ENCODE measurements at places on chromosomes 13 and 19.

GRCh38 chr13:24147570-24147963, 13.0 kb upstream of the SPATA13 start:
- no peak for DNase-seq
- no peaks in the 10 kb centered on the region for H3K36me3 ChIP-seq
- H3K27me3 ChIP-seq = no peaks in the 10 kb centered on the region
- H3K27ac ChIP-seq = peak overlapping the region; percentile 82

DNA sequence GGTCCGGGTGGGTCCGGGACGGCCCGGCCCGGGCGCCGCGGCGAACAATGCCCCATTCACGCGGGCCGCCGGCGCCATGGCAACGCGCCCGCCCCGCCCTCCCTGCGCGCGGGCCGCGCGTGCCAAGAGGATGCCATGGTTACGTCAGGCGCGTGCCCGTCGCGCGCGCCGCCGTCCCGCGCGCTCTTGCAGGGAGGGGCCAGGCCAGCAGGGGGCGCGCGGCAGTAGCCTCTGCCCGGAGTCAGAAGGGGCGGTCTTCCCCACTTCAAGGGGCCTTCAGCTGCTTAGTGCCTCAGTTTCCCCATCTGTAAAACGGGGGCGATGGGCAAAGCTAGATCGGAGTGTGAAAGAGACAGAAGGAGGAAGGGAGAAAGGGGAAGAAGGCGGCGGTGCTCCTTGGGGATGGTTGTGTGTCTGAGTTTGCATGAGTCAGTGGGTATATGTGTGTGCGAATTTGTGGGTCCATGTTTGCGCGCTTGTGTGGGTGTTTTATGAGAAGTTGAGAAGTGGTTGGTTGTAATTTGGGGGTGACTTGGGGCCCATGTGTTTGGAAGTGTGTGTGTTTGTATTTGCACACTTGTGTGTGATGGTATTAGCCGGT, 11.6 kb upstream of the NFIX start:
- peak overlapping the region; percentile 29 for H3K4me3 ChIP-seq
- H3K4me1 ChIP-seq = peaks cover 29% of the 10 kb centered on the region
- H3K36me3 ChIP-seq = no peaks in the 10 kb centered on the region
- no peaks in the 10 kb centered on the region for H3K27me3 ChIP-seq
- peak overlapping the region; percentile 71 for H3K27ac ChIP-seq

GRCh38 chr13:48560657-48561337, 27.9 kb upstream of the RCBTB2 start:
- DNase-seq = no peak
- no peaks in the 10 kb centered on the region for H3K4me1 ChIP-seq
- no peaks in the 10 kb centered on the region for H3K36me3 ChIP-seq
- H3K27me3 ChIP-seq = no peaks in the 10 kb centered on the region
- H3K27ac ChIP-seq = no peak overlapping the region

DNA sequence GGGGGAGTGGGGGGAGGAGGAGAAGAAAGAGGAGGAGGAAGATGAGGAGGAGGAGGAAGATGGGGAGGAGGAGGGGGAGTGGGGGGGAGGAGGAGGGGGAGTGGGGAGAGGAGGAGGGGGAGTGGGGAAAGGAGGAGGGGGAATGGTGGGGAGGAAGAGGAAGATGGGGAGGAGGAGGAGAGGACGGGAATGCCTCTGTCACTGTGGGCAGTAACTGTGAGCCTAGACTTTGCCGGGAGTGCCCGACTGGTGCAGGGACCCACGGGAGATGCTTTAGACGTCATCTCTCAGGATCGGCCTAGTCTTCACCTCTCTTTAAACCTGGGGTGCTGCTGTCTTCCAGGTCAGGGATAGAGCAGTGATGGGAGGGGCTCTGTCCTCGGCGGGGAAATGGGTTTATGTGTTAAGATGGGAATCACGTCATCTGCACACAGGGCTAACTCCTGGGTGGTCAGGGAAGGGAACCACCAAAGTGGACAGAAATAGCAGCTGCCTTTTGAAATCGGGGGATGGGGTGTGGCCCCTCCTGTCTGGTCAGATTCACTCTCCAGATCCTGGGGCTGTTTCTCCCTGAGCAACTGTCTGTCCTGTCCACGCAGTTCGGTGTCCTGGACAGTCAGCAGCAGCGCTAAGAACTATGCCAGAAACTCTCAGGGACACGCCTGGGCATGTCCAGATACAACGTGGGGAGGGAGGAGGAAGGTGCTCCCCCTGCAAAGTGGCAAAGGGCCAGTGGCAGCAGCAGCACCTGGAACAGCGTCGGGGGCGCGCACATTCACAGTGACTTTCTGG, 26.9 kb downstream of the GAS6 start:
- peaks cover 46% of the 10 kb centered on the region for H3K4me1 ChIP-seq
- no peak overlapping the region for H3K4me3 ChIP-seq
- peak overlapping the region; percentile 85 for H3K27ac ChIP-seq
- peaks cover 30% of the 10 kb centered on the region for H3K36me3 ChIP-seq
- H3K27me3 ChIP-seq = no peaks in the 10 kb centered on the region

DNA sequence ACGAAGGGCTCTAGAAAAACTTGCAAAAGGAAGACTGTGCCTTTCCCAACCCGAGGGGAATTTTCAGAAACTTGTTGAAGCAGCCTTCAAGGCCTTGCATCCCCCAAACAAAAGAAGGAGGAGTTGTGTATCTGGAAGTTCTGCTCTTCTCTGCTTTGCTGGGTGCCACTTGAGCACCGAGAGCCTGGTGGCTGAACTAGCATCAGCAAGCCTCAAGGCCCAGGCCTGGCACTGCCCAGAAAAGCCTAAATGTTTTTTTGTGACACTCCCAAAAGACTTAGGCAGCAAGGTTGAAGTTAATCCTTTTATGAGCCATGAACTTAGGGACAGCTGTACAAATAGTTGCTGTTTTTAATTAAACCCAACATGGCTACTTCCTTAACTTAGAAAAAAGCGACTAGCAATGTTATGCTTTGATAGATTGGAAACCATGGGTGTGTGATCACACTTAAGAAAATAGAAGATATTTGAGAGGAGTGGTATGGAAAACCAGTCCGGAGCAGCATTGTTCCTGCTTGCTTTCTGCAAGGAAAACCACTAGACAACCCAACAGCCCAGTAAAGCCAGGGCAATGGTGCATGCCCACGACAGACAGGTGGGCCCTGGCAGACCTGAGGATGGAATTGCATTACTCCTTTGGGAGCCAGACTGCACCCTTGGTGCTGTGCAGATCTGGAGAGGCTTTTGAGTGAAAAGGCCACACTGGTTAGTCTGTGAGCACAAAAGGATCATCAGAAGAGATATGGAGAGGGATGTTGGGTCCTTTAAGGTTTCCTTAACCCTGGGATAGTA, 788 bp upstream of the DLEU7 start:
- peaks cover 8% of the 10 kb centered on the region for H3K4me1 ChIP-seq
- no peak for DNase-seq
- no peak overlapping the region for H3K27ac ChIP-seq
- no peaks in the 10 kb centered on the region for H3K36me3 ChIP-seq

DNA sequence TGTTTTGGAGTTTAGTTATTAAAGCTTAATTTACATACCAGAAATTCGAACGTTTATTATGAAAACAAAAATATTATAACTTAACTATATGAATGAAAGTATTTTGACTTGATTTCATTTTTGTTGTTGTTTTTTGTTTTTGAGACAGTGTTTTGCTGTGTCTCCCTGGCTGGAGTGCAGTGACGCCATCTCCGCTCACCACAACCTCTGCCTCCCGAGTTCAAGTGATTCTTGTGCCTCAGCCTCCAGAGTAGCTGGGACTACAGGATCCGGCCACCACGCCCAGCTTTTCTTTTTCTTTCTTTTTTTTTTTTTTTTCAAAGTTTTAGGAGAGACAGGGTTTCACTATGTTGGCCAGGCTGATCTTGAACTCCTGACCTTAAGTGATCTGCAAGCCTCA, 392.6 kb downstream of the PCDH17 start:
- H3K4me1 ChIP-seq = no peaks in the 10 kb centered on the region
- H3K27ac ChIP-seq = no peak overlapping the region
- DNase-seq = no peak
- no peaks in the 10 kb centered on the region for H3K36me3 ChIP-seq

DNA sequence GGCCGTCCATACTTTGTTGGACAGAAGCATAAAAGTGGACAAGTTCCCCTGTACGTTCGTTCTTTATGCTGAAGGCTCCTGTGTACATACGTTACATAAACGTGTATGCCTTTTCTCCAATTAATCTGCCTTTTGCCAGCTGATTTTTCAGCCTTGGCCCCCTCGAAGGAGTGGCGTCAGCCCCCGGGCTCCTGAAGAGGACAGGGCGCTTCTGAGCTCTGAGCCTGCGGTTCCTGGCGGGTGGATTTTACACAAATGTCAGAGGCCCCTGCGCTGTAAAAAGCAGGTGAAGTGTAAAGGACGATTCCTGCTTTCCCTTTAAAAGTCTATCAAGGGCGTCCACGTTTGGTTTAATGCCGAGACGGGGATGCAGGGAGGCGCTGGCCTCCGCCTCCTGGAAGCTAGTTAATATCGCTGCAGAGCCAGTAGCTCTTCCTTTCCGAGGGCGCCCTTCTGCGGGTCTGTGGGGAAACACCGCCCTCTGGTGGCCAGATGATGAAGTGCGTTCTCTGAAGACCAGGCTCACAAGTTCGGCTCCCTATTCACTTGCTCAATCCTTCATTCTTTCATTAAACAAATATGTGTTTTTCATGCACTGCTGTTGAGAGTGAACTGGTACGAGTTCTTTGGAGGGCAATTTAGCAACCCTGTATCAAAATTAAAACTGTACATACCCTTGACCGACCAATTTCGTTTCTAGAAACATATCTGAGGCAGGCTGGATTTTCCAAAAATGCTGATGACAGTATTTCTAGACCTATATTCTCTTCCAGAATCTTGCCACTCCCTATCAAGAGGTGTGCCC, 62.0 kb downstream of the GPR12 start:
- H3K36me3 ChIP-seq = no peaks in the 10 kb centered on the region
- DNase-seq = peak; percentile 89

DNA sequence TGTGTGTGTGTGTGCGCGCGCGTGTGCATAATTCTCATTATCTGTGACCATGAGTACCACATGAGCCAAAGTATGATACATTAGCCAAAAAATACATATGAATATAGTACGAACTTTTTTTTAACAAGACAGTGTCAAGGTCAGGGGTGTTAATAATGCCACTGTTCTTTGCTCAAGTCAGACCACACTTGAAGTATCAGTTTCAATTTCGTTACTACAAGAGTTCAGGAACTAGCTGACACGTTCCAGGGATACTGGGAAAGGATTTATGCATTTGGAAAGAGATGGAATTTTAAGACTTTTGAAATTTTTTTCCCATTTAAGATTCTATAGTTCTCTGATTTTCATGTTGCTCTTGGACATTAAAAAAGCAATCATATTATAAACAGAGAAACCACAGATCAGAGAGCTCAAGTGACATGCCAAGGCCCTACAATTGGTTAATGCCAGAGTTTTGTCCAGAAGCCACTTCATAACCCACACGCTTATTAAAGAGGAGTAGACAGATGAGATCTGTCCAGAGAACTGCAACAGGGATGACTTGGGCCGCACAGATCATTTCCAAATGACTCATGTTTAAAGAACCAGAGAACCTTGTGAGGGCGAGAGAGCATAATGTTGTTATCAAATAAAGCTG, 718.8 kb upstream of the SGCG start:
- H3K27me3 ChIP-seq = no peaks in the 10 kb centered on the region
- no peak overlapping the region for H3K4me3 ChIP-seq
- no peaks in the 10 kb centered on the region for H3K4me1 ChIP-seq
- no peak overlapping the region for H3K27ac ChIP-seq
- no peaks in the 10 kb centered on the region for H3K36me3 ChIP-seq

DNA sequence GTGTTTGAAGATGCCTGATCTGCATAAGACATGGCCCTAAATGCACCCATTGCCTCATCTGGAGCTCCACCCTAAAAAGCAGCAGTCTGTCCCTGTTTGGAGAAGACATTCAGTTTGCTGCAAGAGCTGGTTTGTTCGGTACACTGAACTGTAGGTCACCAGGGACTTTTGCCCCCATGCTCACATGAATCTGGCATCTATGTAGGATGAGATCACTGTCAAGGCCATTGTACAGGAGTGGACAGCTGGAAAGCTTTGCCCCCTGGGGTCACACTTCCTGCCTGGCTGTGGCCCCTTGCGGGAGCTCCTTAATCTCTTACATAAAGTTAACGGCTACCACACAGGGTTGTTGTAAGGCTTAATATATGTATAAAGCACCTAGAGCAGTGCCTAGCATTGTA, 73.0 kb downstream of the IPO5 start:
- H3K27me3 ChIP-seq = no peaks in the 10 kb centered on the region
- H3K36me3 ChIP-seq = peaks cover 31% of the 10 kb centered on the region
- no peak for DNase-seq
- no peaks in the 10 kb centered on the region for H3K4me1 ChIP-seq
- H3K4me3 ChIP-seq = no peak overlapping the region

DNA sequence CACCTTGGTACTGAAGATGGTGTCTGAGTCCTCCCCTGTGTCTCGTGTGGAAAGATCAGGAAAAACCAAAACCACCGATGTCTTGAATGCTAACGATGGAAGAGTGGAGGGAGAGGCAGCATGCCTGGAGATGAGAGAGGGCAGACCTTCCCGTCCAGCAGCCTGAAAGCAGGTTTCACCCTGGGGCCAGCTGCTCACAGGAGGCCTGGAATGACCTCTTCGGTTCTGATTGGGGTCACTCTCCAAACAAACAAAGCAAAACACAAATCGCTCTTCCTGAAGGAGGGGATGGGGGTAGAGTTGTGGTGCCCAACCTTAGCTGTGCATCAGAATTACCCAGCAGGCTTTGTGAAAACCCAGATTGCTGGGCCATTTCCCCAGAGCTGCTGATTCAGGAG, 142.3 kb upstream of the SOX1 start:
- peaks cover 14% of the 10 kb centered on the region for H3K27me3 ChIP-seq
- H3K4me1 ChIP-seq = no peaks in the 10 kb centered on the region
- H3K4me3 ChIP-seq = no peak overlapping the region

DNA sequence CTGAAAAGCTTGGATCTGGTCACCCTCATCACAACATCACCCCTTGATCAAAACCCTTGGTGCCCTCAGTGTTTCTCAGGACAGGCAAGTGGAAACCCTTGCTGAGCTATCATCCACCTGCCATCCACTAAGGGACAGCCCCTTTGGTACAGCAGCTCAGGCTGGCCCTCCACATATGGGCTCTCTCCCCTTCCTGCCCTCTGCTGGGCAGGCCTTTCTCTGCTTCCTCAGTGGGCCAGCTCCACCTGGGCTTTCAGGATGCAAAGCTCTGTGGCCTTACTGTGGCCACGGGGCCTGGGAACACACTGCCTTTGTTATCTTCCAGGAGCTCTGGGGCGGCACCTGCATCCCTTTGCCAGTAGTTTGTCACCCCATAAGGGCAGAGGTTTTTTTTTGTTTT, 4.9 kb downstream of the SUGP1 start:
- no peaks in the 10 kb centered on the region for H3K27me3 ChIP-seq
- H3K4me3 ChIP-seq = no peak overlapping the region
- H3K36me3 ChIP-seq = peaks cover 63% of the 10 kb centered on the region
- no peak overlapping the region for H3K27ac ChIP-seq

- peak overlapping the region; percentile 88 for H3K27ac ChIP-seq
- peak; percentile 92 for DNase-seq
- H3K4me1 ChIP-seq = peaks cover 23% of the 10 kb centered on the region
- no peaks in the 10 kb centered on the region for H3K27me3 ChIP-seq
- H3K36me3 ChIP-seq = no peaks in the 10 kb centered on the region
- peak overlapping the region; percentile 84 for H3K4me3 ChIP-seq
Observed at GRCh38 chr19:6108721-6109633, 1.3 kb downstream of the RFX2 start.
